ENCODE measurements at places on chromosomes 3 and 15.

DNA sequence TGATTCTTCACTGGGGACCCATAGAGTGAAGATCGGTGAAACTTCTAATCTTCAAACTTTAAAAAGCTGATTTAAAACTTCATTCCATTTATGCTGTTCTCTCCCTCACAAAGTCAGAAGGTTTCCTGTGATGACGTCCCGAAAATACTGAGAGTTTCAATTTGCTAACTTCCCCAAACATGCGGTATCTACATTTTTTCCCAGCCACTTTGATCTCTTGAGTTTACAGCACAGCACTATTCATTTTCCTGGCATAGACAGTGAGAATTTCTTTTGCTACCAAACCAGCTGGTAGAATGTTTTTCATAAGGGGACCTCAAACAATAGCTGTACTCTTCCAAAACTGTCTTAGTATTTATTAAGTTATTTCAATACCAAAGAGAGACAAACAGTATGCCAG lies 156.8 kb downstream of the LSAMP start:
- no peak for DNase-seq

DNA sequence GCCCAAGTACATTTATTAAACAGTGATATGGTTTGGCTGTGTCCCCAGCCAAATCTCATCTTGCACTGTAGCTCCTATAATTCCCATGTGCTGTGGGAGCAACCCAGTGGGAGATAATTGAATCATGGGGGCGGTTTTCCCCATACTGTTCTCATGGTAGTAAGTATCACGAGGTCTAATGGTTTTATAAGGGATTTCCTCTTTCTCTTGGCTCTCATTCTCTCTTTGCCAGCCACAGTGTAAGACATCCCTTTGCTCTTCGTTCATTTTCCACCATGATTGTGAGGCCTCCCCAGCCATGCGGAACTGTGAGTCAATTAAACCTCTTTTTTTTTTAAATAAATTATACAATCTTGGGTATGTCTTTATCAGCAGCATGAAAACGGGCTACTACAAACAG lies 228.0 kb upstream of the TP63 start:
- DNase-seq, result no peak

DNA sequence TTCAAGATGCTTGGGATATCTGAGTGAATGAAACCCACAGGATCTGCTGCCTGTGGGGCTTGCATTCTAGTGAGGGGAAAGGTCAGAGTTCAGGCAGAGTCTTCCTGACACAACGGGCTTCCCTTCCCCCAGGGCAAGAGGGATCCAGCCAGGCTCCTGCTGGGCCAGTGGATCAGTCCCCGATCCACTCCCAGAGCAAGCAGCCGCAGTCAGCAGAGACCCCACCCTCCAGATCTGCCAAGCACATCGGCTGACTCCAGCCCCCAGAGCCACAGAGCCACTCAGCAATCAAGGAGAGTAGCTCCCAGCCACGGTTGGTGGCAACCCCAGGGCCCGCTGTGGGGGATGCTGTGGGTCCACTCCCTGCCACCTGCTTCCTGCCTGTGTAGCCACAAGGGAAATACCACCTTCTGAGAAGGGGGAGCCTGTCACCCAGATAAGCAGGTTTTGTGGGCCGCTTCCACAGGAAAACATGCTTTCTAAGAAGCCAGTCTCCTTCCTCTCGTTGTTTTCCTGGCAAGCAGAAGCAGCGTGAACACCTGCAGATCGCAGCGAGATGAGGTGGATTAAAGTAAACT lies 44.9 kb downstream of the CPN2 start:
- no peak for DNase-seq

DNA sequence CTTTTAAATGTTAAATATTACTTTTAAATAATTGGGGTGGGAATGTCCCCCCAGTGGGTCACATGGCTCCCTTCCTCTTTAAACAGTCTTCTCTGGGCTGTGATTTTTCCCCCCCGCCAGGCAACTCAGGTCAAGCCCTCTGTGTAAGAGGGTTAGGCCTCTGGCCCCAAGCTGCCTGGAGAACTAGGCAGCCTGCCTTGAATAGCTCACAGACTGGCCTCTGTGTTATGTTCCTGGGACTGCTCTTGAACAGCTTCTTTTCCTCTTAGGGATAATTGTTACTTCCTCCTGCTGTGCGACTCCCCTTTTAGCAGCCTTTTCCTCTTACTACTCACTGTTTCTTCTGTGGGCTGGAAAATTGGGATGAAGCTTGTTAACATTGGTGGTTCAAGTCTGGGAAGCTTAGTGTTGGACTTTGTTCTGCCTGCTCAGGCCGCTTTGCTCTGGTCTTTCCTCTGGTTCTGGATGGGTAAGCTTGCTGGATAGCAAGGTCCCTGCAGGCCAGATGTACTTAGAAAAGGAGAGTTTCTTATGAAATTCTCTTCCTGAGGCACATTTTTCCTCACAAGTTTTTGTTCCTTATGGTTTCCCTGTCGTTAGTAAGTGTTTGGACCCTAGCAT lies 2.2 kb downstream of the TEX264 start:
- DNase-seq, result no peak

Measured in RKO (cell line).